ENCODE measurements at places on chromosomes 16 and 17.

GRCh38 chr17:82830249-82830661, 9.6 kb downstream of the ZNF750 start:
- DNase-seq = no peak

- no peak for DNase-seq
Measured at GRCh38 chr17:11948789-11949188, 48.5 kb downstream of the ZNF18 start.

DNA sequence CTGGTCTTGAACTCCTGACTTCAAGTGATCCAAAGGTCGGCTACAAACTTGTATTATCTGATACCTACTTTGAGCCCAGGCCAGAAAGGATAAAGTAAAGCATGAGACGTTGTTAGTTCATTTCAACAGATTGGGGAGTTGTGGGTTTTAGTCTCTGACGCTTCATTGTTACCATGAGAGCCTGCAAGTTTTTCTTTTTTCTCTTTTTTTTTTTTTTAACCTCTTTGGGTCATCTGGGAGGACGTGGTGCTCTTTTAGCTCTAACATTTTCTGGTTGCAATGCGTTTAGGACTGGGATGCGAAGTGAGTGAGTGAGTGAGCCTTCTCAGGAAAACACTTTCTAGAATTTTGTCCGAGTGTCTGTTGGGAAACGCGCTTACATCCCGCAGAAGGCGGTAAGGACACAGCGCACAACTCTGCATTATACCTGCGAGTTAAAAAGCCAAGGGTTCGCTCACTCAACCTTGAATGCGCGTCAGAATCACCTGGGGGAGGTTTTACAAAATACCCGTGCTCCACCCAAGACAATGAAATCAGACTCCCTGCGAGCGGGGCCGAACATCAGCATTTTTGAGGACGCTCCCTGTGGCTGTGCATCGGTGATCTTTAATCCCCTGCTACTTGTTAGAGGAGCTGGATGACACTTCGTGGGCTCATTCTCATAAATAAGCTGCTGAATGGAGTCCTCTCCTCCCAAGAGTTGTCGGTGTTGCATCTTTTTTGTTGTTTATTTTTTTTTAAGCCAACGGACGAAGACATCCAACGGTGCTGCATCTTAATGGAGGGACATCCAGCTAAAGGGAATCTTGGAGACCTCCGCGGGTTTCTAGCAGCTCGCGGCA, 629 bp upstream of the RNF135 start:
- no peak for DNase-seq

- no peak for DNase-seq
Measured at GRCh38 chr17:78234261-78234865, 2.9 kb downstream of the TMEM235 start.

- no peak for DNase-seq
Measured at GRCh38 chr17:53039981-53040380, 782.7 kb upstream of the KIF2B start.

DNA sequence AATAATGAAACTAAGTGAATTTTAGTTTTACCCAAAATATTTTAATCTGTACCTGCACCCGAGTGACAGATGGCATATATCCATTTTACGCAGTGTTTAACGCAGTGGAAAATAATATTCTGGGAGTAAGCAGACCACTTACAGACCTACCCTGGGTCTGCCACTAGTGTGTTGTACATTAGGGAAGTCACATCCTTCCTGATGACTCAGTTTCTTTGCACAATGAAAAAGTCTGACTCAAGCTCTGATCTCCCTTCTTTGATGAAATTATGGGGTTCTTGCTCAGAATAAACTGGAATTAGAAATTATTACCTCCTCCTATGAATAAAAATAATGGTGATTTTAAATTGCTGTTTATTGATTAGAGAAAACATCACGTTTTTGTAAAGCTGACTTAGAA, 123.2 kb upstream of the AXIN2 start:
- no peak for DNase-seq

GRCh38 chr17:68544111-68544915, 32.1 kb downstream of the PRKAR1A start:
- no peak for DNase-seq

DNA sequence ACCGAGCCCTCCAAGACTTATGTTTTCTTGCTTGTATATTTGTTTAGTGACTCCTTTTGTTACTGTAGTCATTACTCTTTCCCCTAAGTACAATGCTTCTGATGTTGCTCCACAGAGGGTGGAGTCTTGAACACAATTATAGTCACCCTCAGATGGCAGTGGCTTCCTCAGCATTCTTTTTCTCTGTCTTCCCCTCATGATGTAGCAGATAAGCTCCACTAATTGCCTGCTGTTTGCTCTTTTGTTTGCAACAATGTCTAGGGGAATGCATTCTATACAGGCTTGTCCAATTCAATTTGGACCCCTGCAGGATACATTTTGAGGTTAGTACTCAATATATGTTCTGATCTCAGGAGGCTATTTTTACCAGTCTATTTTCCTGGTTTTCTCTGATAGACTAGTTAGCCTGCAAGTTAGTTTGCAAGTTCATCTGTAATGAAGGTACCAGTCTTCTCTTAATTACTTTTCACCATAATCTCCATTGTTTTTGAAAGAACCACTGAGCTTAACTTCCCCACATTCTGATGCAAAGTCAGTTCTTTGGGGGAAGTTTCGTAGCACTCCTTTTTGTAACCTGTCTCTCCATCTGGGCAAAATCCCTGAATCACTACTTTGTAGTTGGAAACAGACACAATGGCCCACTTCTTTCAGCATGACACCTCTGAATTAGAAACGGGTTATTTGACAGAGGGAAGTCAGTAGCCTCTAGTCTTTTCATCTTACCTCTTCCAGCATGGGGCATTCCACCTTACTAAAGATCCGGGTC, 1509.2 kb downstream of the CDH11 start:
- DNase-seq = no peak

- no peak for DNase-seq
Measured at GRCh38 chr16:8649829-8650554, 24.4 kb upstream of the ABAT start.

- DNase-seq = peak; percentile 86
Measured at GRCh38 chr16:77211880-77212740, 12.9 kb downstream of the SYCE1L start.

- DNase-seq = no peak
Measured at GRCh38 chr16:22267764-22268163, 29.4 kb upstream of the POLR3E start.

DNA sequence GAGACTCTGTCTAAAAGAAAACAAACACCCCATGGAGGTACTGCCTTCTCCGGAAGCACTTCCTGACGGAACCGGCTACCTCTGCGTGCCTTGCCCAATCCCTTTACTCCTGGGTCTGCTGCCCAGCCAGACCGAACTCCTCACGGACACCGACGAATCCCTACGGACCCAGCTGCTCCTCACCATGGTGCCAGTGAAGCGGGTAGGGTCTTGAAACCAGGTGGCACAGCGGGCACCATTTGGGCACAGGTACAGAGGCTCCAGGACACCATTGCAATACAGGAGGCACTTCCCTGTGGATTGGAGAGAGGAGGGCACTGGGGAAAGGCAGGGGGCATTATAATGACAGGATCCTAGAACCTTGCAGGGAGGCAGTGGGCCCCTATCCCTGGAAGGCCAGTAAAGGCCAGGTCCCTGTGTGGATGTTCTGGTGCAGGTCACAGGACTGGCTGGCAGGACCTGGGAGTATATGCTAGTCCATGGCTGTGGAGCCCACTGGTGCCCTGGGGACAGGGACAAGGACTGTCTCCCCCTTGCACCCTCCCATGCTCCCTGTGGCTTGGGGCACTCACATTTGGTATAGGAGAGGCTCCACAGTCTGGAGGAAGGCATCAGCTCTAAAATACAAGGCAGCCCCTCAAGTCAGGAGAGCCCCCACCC, 2.3 kb downstream of the SLC25A39 start:
- no peak for DNase-seq

DNA sequence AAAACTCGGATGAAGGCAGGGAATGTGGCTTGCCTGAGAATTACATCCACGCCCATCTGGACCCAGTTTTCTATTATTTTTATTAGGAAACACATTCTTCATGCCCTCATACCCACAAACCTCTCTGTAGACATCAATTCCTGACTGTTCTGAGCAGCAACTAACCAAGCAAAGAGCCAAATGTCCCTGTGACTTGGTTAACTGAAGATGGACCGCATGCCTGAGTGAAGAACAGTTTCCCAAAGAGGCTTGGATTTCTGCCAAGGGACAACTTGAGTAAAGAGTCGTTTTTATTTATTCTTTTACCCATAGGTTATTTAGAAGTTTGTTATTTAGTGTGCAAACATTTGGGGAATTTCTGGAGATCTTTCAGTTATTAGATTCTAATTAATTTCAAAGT, 259.8 kb downstream of the GRIN2A start:
- no peak for DNase-seq

GRCh38 chr17:9244066-9245052, 223.0 kb downstream of the NTN1 start:
- no peak for DNase-seq

GRCh38 chr17:30210366-30210765, 25.1 kb downstream of the SLC6A4 start:
- DNase-seq = no peak

DNA sequence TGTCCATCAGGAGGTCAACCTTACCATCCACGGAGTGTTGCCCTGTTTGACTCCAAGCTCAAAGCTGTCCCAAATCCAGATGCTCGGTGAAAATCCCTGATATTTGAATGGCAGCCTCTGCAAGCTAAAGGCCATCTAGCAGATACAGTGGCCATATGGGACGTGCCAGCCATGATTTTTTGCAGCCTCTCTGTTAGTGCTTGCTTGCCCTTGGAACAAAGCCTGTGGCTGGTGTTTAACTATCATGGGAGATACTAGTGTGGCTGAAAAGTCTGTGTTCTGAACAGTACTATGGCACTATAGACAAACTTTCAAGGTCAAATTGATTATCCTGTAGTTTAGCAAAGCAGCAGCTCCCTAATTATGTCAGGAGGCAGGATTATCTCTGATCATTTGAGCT, 214.3 kb downstream of the CDH13 start:
- no peak for DNase-seq

GRCh38 chr17:61285526-61286320, 113.9 kb upstream of the TBX2 start:
- DNase-seq = no peak

DNA sequence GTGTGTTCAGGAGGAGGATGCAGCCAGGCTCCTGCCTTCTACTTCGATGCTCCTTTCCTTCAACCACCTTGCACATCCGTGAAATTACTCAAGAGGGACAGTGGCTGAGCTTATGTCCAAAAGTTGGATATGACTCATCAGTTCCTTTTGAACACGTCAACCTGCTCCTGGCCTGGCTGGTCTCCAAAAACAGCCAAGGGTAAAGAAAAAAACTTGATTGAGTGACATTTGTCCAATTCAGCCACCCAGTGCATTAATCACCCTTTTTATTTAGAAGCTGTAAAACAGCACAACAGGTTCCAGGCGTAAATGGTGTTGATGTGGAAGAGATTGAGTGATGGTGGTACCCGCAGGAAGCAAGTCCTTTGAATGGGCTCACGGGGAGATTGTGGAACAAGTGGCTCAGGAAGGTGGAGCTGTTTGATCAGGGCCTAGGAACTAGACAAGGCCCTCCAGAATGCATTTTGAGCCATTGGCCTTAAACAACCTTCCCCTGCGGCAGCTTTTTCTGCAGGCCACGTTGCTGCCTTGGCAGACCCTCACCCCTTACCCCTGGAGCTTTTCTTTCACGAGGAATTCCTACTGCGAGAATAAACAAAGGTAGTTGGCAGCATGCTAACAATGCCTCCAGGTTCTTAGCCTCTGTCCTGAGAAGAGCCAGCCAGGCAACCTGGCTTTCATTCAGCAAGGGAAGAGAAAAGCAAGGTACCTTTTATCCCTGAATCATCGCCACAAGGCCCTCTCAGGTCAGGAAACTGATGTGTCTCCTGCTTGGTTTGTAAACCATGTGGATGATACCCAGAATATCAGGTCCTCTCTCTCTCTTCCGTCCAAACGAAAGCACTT, 173.3 kb upstream of the CACNG5 start:
- DNase-seq = no peak

GRCh38 chr17:6297960-6298359, 137.0 kb downstream of the AIPL1 start:
- DNase-seq = no peak

DNA sequence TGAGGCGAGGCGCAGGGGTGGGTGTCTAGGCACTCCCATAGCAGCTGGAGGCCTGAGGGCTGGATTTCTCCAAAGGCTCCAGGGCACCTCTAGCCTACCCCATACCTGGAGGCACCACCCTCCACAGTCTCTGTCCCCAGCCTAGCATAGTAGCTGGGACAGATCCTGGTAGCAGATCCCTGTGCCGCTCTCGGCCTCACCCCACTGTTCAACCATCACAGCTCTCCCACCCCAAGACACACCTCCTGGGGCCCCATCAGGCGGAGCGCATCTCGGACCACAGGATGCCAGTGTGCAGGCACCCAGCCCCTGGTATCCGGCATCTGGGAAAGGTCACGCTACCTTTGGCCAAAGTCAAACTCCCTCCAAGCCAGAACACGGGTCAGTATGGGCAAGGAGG, 7.1 kb downstream of the BTBD17 start:
- DNase-seq = no peak

DNA sequence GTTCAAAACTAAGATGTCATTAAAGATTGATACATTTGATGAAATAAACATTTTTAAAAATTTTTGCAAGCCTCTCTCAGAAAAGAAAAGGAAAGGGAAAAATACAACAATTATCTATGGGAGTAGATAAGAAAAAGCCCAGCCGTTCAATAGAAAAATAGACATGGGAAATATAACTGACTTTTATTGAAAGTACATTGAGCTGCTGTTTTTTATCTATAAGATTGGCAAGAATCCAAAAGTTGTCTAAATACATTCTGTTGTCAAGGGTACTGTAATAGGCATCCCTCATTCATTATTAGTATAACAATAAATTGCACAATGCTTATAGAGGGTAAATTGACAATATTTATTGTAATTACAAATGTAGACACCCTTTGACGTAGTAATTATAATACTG, 38.4 kb upstream of the IRX6 start:
- DNase-seq = no peak

DNA sequence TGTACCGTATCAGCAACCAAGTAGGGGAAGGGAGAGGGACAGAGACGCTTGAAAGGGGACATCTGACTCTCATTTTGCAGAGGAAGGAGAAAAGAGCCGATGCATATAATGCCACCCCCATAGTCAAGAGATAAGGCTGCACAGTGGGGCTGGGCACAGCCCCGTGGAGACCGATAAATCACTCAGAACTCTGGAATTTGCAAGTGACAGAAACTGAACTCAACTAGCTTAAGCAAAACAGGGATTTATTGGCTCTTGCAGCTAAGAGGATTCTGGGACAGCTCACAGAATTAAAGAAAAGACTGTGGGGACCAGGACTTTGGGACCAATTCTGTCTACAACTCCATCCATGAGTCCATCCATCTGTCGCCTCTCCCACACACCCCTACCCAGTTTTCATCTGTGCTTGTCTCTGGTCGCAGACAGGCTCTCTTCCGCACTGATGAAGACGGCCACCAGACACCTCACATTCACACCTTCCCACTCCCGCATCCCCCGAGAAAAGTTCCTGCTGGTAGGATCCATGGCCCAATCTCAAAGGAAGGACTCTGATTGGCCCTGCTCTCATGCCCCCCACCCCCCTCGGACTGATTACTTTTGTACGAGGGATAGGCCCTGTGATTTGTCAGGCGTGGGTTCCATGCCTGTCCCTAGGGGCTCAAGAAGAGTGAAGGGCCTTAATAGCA, 105.9 kb upstream of the RPL38 start:
- DNase-seq = no peak

Measured in ecto neural progenitor cell (in vitro differentiated cells).